Activated gamma-delta T cell (primary cell): ENCODE measurements at places on chromosomes 11 and 22.

DNA sequence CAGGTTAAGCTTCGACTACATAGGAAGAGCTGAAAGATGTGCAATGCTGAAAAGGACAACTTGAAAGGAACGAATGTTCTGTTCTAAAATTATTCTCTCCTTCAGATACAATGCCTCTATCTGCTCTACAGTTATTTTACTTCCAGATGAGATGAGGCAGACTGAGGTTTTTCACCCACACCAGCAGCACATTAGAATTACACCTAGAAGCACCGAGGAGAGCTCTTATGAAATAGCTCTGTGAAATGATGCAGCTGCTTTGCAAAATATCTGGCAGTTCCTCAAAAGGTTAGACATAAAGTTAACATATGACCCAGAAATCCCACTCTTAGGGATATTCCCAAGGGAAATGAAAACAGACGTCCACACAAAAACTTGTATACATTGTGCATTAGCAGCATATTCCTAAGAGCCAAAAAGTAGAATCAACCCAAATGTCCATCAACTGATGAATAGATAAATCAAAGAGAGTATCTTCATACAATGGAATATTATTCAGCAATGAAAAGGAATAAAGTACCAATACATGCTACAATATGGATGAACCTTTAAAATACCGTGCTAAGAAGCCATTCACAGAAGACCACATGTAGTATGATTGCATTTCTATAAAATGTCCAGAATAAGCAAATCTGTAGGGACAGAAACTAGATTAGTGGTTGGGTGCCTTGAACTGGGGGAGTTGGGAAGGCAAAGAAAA is 34.5 kb downstream of the WT1 start:
- DNase-seq, result no peak

GRCh38 chr11:112523031-112523430 is 262.4 kb upstream of the PLET1 start:
- DNase-seq, result no peak

GRCh38 chr22:29704528-29705285 is 15.1 kb upstream of the CABP7 start:
- no peak for DNase-seq

GRCh38 chr11:120043328-120043945 is 94.5 kb downstream of the TRIM29 start:
- DNase-seq, result no peak

DNA sequence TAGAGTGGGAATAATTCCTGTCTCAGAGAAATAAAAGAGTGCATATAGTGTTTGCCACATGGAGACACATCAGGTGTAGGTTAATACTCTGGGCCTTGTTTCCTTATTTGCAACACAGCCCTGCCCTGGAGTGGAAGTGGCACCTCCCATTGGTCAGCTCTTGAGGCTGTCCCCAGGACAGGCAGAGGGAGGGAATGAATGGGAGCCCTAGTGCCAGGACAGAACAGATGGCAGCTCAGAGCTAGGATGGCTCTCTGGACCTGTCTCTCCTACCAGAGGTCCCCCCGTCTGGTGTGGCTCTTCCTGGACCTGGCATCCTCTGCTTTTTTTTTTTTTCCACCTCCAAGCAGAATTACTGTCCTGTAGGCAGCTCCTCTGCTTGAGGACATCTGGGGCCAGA is 35.6 kb downstream of the LIMK2 start:
- no peak for DNase-seq
